GM04503 (cell line): ENCODE measurements at places on chromosomes 12 and 14.
A peak's percentile ranks its signal among the peaks of the same experiment; 100 is the strongest.

DNA sequence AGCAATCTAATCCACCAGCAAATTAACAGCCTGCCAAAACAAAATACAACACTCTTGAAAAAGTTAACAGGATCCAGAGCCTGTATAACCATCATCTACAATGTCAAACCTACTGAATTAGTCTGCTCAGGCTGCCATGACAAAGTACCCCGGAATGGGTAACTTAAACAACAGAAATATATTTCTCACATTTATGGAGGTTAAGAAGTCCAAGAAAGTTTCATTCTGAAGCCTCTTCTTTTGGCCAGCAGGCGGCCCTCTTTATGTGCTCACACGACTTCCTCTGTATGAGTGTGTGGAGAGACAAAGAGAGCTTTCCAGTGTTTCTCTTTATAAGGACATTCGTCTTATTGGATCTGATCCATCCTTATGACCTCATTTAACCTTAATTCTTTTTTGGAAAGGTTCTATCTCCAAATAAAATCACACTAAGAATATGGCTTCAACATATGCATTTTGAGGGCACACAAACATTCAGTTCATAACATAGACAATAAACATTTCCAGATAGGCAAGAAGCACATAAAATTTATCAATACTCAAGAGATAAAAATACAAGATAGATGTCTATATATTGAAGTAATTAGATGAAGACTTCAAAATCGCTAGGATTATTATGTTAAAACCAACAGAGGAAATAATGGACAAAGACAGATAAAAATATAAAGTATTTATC lies 5.9 kb upstream of the RERG start:
- DNase-seq, result no peak

DNA sequence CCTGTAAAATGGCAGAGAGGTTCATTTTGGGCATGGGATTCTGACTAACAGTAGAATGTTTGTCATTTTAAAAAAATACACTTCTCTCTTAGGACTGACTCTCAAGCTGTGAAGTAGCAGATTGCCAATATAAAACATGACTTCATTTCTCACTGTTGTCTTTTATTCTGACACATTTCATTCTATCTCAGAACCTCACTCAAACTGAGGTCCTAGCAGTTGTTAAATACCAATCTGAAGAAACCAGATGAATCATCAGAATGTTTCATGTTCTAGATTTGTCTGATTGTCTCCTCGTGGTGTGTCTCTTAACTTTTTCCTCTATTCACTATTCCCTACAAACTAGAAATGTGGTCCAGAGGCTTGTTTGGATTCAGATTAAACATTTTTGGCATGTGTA lies 276.5 kb upstream of the NPAS3 start:
- no peak for DNase-seq

DNA sequence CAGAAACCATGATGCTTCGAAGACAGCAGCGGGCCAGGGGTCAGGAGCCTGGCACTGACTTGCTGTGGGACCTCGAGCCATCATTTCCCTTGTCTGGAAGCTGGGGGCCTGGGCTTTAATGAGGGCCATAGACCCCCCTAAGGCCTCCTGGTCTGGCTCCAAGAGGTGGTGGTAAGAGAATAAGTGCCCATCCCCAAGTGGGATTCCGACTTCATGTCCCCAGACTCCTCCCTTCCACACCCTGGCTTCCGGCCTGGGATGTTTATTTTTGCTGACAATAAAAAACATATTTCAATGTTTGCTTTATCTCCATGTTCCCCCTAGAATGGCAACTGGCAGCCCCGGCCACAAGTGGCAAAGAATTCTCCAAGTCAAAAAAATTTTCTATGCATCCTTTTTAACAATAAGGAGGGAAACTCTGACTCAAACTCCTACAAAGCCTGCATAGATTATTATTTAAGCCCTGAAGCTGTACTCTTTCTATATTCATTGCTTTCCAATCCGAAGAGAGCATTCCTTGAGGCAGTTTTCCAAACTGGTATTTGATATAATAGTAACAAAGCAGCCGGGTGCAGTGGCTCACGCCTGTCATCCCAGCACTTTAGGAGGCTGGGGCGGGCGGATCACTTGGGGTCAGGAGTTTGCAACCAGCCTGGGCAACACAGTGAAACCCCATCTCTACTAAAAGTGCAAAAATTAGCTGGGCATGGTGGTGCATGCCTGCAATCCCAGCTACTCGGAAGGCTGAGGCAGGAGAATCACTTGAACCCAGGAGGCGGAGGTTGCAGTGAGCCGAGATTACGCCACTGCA lies 84.0 kb downstream of the ITPK1 start:
- DNase-seq, result no peak

DNA sequence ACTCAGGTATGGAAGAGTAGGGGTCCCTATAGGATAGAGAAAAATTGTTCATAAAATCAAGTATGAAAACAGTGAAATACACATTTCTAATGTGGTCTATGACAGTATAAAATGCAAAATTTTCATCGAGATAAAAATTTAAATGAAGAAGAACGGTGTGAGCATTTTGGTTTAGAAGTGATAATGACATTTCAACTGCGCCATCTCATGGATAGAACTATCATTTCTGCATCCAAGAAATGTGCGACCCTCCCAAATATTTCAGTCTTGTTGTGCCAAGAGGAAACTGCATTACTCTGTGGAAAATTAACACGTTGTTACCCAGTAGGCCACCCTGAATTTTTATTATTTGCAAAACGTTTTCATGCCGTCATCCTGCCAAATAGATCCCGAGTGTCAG lies 108.8 kb downstream of the CRACR2A start:
- DNase-seq, result no peak

GRCh38 chr12:131139363-131140068 lies 185.8 kb downstream of the ADGRD1 start:
- DNase-seq, result no peak

GRCh38 chr12:93614917-93615596 lies 42.6 kb downstream of the SOCS2 start:
- no peak for DNase-seq

DNA sequence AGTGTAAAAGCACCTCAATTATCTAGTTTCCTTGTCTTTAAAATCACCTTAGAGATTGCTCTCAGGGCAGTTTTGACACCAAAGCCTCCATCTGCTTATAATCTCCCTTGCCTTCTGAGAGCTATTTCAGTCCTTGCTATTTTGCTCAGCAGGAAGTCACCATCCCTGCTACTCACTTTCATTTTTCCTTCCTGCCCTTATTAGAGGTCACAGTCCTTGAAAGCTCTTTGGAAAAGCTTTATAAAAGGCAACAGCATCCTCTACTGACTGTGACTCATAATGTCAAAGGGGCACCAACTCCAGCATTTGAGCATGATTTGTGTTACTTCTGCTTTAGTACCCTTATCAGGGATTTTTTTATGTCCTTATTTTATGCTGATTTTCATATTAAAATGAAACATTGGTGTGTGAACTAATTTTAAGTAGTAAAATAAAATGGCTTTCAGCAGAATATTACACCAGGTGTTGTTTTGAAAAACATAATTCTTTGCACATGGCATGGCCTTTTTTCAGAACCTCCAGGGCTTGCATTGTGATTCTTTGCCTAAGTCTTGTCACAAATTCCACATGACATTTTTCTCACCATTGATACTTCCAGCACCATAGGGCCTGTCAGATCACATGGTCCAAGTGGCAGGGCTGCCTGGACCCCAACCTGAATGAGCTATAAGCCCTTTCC lies 213.0 kb downstream of the ADAMTS20 start:
- DNase-seq, result peak; percentile 20

DNA sequence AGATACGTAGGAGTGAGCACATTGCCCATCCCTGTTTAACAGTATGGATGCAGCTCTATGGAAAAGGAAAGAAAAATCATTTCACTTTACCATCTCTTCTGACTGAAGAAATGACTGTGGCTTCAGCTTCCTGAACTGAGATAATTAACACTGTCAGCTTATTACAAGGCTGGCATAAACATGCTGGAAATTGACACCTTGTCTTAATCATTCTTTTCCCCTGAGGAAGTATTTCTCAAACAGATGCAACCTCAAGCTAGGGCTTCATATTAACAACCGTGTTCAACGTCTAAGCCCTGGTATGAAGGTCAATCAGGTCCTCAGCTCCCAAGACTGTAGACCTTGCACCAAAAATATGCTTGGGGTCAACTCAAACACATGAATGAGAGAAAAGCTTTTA lies 25.0 kb downstream of the RERG start:
- no peak for DNase-seq

DNA sequence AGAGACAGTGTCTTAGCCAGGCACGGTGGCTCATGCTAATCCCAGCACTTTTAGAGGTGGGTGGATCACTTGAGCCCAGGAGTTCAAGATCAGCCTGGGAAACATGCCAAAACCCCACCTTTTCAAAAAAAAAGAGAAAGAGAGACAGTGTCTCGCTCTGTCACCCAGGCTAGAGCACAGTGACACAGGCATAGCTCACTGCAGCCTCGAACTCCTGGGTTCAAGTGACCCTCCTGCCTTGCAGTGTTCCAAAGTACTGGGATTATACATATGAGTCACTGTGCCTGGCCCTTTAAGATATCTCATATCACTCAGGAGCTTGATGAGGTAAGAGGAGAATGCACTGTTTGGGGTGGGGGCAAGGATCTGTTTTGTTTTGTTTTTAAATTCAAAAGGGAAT lies 48.1 kb upstream of the LTBP2 start:
- DNase-seq, result no peak

- DNase-seq, result no peak
These were observed 644.7 kb downstream of the VRK1 start for GRCh38 chr14:97441740-97442362.

GRCh38 chr14:83940253-83940652 lies 1589.7 kb upstream of the FLRT2 start:
- DNase-seq, result no peak

DNA sequence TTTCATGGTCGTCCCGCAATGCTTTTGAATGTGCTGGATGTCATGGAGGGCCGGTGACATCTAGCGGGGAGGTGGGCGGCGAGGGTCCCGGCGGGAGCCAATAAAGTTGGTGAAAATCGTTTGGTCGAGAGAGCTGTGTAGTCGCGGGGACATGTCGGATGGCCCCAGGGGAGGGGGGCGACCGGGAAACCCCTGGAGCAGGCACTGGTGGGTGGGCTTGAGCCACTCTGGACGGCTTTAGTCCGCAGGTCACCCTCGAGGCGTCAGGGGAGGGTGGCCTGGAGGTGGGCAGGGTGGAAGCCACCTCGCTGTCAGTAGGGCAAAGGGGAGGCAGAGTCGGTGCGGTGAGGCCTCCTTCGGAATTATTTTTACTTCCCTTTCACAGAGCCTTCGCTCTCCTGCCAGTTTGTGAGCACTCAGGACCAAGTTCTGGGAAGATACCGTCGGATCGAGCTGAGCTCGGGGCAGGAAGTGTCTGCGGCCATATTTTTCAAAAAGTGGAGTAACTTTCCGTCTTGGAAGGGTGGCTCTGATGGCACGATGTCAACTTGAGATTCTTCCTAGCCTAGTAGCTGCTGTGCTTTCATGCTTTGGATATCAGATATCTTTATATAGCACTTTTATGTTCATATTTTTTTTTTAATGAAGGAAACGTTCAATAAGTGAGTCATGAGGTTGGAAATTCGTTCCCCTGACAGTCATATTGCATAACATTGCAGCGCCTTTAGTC lies 28.2 kb downstream of the WBP11 start:
- DNase-seq, result peak; percentile 64

DNA sequence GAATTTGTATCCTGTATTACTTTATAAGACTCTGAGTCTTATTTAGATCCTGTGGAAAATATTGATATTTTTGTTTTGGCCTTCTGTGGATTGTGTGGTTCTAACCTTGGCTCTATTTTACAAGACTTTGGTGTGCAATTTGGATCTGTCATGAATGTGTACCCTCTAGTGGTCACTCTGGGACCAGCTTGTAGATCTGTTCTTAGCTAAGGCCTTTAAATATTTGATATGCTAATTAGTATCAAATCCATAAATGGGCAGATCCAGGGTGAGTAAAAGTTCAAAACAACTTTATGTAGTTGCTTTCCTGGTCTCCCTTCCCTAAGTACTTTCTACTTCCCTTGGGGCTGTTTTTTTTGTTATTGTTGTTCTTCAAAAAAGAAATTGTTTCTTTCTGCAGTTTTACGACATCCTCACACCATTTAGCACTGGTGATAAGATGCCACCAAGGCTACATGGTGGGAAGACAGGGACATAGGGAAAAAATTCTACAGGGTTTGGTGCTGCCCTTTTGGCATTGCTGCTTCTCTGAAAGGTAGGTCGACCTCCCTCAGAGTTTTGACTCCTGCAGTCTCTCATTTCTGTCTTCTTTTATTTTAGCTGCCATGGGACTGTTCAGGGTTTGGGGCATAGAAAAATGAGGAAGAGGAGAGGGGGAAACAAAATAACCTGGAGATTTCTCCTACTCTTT lies 238.5 kb downstream of the GPHN start:
- peak; percentile 3 for DNase-seq

DNA sequence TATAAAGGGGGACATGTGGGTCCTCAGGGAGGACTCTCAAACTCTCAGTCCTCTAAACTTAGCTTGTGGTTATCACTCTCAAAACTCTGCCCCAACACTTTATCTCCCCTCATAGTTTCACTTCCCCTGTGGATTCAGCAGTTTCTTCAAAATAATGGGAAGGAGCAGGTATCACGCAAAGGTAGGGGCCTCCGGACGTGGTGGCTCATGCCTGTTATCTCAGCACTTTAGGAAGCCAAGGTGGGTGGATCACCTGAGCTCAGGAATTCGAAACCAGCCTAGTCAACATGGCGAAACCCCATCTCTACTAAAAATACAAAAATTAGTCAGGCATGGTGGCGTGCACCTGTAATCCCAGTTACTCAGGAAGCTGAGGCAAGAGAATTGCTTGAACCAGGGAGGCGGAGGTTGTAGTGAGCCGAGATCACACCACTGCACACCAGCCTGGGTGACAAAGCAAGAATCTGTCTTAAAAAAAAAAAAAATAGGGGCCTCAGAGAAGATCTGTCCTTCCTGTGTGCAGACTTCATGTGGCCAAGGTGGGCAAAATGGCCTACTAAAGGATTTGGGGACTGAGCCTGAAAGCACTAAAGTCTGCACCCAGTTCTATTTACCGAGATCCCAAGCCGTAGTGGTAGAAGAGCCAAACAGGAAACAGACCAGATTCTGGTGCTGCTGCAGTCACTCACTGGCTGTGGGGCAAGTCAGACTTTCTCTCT lies 6.4 kb downstream of the ITGB7 start:
- DNase-seq, result no peak

DNA sequence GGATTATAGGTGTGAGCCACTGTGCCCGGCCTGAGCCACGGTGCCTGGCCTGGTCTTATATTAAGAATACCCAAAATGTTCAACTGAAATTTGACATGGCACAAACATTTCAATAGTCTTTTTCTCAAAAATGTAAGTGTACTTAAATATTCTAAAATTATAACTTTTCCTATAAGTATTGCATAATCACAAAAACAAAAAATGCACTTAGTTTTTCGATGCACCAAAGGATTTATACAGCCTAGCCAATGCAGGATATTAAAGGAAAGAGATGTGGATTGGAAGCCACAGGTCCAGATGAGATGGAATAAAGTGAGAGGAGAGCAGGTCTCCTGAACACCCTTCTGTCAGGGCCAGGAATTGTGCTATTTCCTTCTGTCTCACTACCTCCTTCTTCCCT lies 62.8 kb downstream of the ZC3H14 start:
- DNase-seq, result no peak

- DNase-seq, result no peak
These were observed 181.5 kb downstream of the VRK1 start for GRCh38 chr14:96978525-96979272.

GRCh38 chr14:103401223-103402214 lies 16.3 kb downstream of the MARK3 start:
- no peak for DNase-seq
